ENCODE measurements at places on chromosomes 6 and 20. TPM values are rescaled to one million over a fixed set of nuclear protein-coding genes. Genes with fewer than 3 reads are reported as not detected.
A peak's percentile ranks its signal among the peaks of the same experiment; 100 is the strongest.

The SLC35D3 gene
- under 0.01 TPM for total RNA-seq

The NOX3 gene
- total RNA-seq, result not detected

The IRAK1BP1 gene
- total RNA-seq, result 4.6 TPM

The FAM135A gene
- 18.6 TPM for total RNA-seq

The FAM209B gene
- total RNA-seq, result not detected

The XKR7 gene
- under 0.01 TPM for total RNA-seq

- no peak for DNase-seq
Measured at GRCh38 chr6:114039841-114040240, 68.9 kb upstream of the HDAC2 start.

DNA sequence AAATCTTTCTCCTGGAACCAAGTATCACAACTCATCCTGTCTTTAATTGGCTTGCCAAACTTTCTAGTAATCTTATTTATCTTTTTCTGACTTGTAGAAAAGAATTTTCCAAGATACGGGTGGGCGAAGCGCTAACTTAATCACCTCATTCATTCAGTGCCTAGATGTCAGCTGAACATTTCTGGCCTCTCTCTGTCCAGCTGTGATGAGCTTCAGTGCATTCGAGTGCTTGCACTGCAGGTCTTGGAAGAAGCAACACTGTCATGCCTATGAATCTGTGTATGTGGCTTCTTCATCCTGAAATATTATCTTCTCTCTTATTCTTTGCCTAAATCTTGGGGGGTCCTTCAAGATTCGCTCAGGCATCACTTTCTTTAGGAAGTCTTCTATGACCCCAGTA is 16.3 kb upstream of the ENPP1 start:
- DNase-seq, result no peak

DNA sequence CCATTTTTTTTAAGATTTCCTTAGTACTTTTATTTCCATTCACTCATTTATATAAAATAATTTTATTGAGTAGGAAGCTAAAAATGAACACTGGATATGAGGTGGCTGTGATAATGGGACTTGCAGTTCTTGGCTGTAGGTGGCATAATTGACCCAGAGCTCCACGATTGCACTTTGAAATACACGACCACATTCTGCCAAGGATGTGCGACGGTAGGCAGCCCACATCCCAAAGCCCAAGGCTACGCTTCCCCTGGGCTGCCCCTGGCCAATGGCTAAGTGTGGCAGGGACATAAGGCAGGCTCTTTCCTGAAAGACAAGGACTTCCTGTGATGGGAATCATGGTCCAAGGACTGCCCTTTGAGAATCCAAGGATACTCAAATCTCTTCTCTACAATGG is 43.7 kb upstream of the ADTRP start:
- DNase-seq, result peak; percentile 44

Data from hematopoietic multipotent progenitor cell (in vitro differentiated cells).